ENCODE measurements at places on chromosomes 5 and 9. TPM values are rescaled to one million over a fixed set of nuclear protein-coding genes. Genes with fewer than 3 reads are reported as not detected.

CTXN3 gene
- not detected for total RNA-seq

HARS2 gene
- total RNA-seq: 25.3 TPM

OR1J2 gene
- not detected for total RNA-seq

BTNL3 gene
- total RNA-seq: not detected

GDNF gene
- 0.98 TPM for total RNA-seq

CSF1R gene
- total RNA-seq: 16.7 TPM

NSMF gene
- 38.1 TPM for total RNA-seq

SLC46A2 gene
- total RNA-seq: 5.6 TPM

DMRT3 gene
- total RNA-seq: not detected

CD180 gene
- 0.11 TPM for total RNA-seq

GBGT1 gene
- 2.6 TPM for total RNA-seq

DNA sequence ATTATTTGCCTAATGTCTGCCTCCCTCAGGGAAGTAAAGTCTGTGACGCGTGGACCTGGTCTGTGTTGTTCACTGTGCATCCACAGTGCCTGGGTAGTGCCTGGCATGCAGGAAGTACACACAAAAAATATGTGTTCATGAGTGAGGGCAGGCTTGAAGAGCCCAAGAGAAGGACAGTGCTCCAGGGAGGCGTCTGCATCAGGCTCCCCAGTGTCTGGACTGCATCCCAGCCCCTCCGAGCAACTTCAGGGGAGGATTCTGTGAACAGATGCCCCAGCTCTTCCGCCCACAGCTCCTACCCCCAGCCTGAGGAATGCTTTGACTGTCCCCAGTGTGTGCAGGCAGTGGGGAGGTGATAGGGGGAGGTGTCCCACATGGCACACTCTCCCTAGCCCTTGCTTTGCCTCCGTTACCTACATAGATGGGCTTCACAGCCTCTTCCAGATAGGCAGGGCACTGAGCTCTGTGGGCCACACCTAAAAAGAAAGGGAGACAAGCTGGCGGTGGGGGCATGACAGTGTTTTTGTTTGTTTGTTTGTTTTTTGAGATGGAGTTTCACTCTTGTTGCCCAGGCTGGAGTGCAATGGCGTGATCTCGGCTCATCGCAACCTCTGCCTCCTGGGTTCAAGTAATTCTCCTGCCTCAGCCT is 25.4 kb downstream of the IRF1 start:
- peaks cover 4% of the 10 kb centered on the region for H3K36me3 ChIP-seq
- no peak overlapping the region for H3K27ac ChIP-seq
- peaks cover 47% of the 10 kb centered on the region for H3K4me1 ChIP-seq

GRCh38 chr9:124765439-124765835 is 5.7 kb downstream of the NR6A1 start:
- no peaks in the 10 kb centered on the region for H3K36me3 ChIP-seq
- H3K4me1 ChIP-seq: peaks cover 14% of the 10 kb centered on the region
- H3K4me3 ChIP-seq: no peak overlapping the region
- no peak overlapping the region for H3K27ac ChIP-seq

GRCh38 chr9:105969636-105970035 is 275.3 kb downstream of the TMEM38B start:
- no peaks in the 10 kb centered on the region for H3K4me1 ChIP-seq
- no peak overlapping the region for H3K27ac ChIP-seq
- no peaks in the 10 kb centered on the region for H3K27me3 ChIP-seq
- DNase-seq: no peak
- no peak overlapping the region for H3K4me3 ChIP-seq

- DNase-seq: no peak
- no peak overlapping the region for H3K4me3 ChIP-seq
- H3K4me1 ChIP-seq: peaks cover 56% of the 10 kb centered on the region
These were observed 244.4 kb downstream of the FANCC start for GRCh38 chr9:95073042-95073607.

DNA sequence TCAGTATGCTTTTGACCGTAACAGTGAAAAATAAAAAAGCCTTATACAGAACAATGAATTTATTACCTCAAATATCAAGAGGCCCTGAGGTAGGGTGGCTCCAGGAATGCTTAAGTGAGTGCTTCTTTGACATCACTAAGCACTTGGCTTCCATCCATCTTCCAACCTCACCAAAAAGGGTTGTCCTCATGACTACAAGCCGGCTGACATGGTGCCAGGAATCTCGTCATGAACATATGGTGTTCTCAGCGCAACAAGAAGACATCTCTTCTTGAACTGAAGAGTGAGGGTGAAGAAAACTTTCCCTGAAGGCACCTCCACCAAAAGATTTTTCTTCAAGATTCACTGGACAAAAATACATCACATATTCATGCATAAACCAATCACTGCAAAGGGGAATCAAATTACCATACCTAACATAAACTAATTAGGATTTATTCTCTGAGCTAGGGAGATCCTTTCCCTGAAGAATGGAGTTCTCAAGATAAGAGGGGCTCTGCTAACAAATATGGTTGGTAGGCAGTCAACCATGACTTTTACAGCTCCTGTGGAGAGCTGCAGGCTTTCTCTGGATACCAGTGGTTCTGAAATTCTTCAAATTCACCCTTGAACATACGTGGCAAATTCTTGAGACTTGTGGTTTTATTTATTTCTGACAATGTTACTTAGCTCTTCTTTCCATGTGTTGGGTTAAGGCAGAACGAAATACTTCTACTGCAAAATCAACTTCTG is 49.5 kb downstream of the AGXT2 start:
- H3K27ac ChIP-seq: no peak overlapping the region
- no peak overlapping the region for H3K4me3 ChIP-seq
- no peaks in the 10 kb centered on the region for H3K36me3 ChIP-seq

DNA sequence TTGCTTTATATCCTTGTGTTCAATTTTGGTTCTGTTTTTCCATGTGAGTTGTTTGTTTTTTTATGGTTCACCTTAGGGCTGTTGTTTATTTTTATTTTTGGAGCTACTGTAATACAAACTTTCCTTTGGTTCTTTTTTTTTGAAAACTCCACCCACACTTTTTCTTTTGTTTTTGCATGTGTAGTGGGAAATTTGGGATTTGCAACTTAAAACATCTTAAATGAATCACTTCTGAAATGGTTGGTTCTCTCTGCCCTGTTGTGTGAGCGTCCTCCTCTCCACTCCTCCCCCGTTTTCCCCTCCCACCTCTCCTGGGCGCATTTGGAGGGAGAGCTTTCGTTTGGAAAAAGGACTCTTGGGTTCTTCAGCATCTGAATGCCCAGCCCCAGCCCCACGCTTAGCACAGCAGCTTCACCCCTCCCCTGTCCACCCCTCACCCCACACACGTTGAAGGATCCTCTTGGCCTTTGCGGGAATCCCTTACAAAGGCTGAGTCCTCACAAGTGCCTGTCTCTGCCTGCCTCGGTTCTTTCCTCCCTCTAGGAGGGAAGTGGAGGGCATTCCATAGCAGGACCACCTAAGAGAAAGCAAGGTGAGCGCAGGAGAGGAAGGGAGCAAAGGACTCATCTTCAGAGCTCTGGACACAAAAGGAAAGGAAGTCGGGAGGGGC is 67.2 kb downstream of the DMRT1 start:
- no peaks in the 10 kb centered on the region for H3K4me1 ChIP-seq
- no peak overlapping the region for H3K4me3 ChIP-seq
- H3K36me3 ChIP-seq: no peaks in the 10 kb centered on the region
- no peak for DNase-seq
- no peak overlapping the region for H3K27ac ChIP-seq

- H3K4me3 ChIP-seq: no peak overlapping the region
- H3K4me1 ChIP-seq: no peaks in the 10 kb centered on the region
- no peak for DNase-seq
- H3K27me3 ChIP-seq: no peaks in the 10 kb centered on the region
These were observed 45.1 kb downstream of the TTC1 start for GRCh38 chr5:160054047-160054446.

GRCh38 chr9:5455181-5455580 is 4.8 kb downstream of the CD274 start:
- H3K27me3 ChIP-seq: no peaks in the 10 kb centered on the region
- H3K4me3 ChIP-seq: no peak overlapping the region
- H3K36me3 ChIP-seq: peaks cover 2% of the 10 kb centered on the region
- no peak for DNase-seq
- H3K4me1 ChIP-seq: peaks cover 12% of the 10 kb centered on the region
- H3K27ac ChIP-seq: no peak overlapping the region

DNA sequence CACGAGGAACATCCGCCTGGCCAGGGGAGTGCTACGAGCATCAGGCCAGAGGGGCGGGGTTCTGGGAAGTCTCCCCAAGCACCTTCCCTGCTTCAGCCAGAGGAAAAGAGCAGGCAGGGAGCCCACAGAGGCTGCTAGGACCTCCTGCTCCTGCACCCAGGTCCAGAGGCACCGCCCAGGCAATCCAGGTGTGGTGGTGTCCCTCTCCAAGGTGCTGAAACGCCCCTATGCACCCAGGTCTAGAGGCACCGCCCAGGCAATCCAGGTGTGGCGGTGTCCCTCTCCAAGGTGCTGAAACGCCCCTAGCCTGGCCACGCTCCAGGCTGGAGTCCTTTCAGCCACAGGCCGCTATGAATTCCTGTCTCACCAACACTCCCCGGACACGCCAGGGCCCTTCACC is 10.7 kb upstream of the UBAC1 start:
- H3K27me3 ChIP-seq: peaks cover 16% of the 10 kb centered on the region
- peaks cover 12% of the 10 kb centered on the region for H3K4me1 ChIP-seq
- no peak overlapping the region for H3K27ac ChIP-seq
- H3K4me3 ChIP-seq: no peak overlapping the region
- H3K36me3 ChIP-seq: no peaks in the 10 kb centered on the region

DNA sequence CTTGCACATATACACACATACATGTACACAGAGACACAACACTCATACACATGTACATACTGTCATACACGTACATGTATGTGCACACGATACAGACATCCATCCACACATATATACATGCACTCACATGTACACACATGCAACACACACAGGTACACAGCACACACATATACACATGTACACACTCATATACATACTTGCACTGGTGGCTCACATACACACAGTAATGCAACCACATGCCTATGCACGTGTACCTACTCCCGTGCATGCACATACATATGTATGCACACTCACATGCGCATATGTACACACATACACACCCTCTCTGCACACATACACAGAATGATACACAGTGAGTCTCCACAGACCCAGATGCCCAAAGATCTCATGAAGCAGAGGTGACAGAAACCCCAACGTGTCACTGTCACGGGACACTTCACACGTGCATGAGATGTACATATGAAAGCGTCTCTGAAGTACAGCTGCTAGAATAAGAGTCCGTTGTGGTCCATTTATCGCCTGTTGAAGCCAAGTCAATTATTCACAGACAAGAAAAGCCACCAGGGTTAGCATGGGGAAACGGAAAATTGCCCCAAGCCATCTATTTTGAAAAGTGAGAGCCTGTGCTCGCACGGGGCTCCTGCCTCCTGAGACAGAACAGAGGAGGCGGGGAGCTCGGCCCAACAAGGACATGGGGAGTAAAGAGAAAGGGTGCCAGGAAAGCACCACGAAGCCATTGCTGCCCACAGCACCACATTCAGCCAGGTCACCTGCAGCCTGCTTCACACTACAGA is 24.9 kb downstream of the LPCAT1 start:
- no peak for DNase-seq
- H3K36me3 ChIP-seq: peaks cover 17% of the 10 kb centered on the region
- no peaks in the 10 kb centered on the region for H3K27me3 ChIP-seq
- H3K27ac ChIP-seq: no peak overlapping the region
- peaks cover 28% of the 10 kb centered on the region for H3K4me1 ChIP-seq

- H3K27ac ChIP-seq: peak overlapping the region; percentile 27
- H3K4me1 ChIP-seq: peaks cover 23% of the 10 kb centered on the region
- no peak overlapping the region for H3K4me3 ChIP-seq
- DNase-seq: no peak
These were observed 18.3 kb downstream of the ASPN start for GRCh38 chr9:92463984-92464383.

- H3K4me1 ChIP-seq: peaks cover 59% of the 10 kb centered on the region
- H3K36me3 ChIP-seq: peaks cover 9% of the 10 kb centered on the region
- peak overlapping the region; percentile 63 for H3K4me3 ChIP-seq
These were observed 7.6 kb downstream of the ARPC5L start for GRCh38 chr9:124869466-124869985.

- H3K27ac ChIP-seq: no peak overlapping the region
- peaks cover 3% of the 10 kb centered on the region for H3K27me3 ChIP-seq
- no peaks in the 10 kb centered on the region for H3K4me1 ChIP-seq
- H3K4me3 ChIP-seq: no peak overlapping the region
- no peak for DNase-seq
These were observed 580.8 kb downstream of the CCDC171 start for GRCh38 chr9:16133556-16134227.

DNA sequence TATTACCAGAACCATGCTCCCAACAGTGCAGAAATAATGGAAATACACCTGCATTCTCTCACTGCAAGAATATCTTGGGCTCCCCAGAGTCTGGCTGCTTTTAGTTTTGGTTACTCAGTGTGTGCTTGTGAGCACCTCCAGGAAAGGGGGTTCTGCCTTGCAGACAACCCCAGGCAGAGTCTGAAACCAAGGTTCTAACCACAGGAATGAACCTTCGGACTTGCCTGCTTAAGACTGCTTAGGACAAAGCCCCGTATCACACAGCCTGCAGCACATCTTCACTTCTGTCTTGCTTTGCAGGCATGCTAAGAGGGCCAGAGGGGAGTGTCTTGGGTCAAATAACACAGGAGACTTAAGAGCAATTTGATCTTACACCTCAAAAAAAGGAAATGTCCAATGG is 94.8 kb upstream of the SPATA31C2 start:
- H3K27ac ChIP-seq: no peak overlapping the region
- peaks cover 9% of the 10 kb centered on the region for H3K4me1 ChIP-seq
- H3K27me3 ChIP-seq: no peaks in the 10 kb centered on the region
- no peaks in the 10 kb centered on the region for H3K36me3 ChIP-seq

Measured in suprapubic skin (tissue), 4 donors.